EL (cell line): ENCODE measurements at places on chromosomes 5 and 9.

DNA sequence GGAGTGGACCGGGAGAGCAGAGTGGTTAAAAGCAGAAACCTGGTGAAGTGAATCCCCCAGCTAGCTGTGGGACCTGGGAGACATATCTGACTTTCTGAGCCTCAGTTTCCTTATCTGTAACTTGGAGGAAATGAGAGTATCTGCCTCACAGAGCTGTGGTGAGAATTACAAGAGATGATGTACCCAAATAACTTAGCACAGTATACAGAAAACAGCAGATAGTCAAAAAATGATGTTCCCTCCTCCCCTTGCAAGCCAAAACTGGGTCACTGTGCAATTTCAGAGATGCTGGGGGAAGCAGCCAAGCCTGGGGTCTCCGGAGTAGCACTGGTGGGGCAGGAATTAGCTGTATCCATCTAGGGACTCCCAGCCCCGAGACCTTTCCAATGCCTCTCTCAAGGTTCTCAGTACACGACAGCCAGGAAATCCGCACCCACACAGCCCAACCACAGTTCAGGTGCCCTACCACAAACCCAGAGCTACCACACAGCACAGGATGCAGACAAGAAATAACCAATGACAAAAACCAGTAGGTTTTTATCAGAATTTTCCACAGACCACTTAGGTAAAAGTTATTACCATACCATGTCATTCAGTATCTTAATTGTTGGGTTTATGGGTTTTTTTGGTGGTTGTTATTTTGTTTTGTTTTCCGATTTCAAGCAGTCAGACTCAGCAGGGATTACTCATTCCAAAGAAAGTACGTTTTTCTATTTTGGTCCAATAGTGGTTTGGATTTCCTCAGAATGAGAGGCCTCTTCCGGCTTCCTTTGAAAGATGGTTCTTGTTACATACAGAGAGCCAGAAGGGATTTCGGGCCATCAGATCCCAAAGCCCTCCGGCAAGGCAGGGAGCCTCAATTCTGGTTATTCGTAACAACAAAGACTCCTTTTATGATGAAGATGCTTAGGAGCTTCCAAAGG is 4.9 kb upstream of the HRH2 start:
- DNase-seq = no peak

GRCh38 chr5:37197340-37198050 is 51.7 kb downstream of the CPLANE1 start:
- peak; percentile 44 for DNase-seq

DNA sequence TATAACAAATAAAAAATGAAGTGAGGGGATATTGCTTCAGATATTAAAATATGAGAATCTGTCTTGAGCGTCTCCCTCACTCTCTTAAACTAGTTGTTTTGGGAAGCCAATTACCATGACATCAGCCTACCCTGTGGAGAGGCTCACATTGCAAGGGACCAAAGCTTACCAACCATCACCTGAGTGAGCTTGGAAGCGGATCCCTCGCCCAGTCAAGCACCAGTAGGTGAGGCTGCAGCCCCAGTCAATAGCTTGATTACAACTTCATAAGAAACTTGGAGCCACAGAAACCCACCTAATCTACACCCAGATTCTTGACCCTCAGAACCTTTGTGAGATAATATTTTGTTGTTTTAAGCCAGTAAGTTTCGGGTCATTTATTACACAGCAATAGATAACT is 206.2 kb downstream of the CEMIP2 start:
- no peak for DNase-seq

DNA sequence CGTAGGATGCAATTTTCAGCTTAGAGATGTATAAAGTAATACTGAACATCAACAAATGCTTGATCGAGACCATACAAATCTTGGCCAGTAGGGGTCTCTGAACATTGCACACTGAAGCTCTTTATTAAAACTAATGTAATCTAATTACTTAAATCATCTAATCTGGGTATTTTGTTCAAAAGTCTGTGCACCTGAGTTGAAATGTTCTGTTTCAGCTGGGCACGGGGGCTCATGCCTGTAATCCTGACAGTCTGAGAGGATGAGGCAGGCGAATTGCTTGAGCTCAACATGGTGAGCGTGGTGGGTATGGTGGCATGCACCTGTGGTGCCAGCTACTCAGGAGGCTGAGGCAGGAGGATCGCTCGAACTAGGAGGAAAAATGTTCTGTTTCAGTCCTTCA is 41.0 kb downstream of the ESM1 start:
- peak; percentile 41 for DNase-seq

DNA sequence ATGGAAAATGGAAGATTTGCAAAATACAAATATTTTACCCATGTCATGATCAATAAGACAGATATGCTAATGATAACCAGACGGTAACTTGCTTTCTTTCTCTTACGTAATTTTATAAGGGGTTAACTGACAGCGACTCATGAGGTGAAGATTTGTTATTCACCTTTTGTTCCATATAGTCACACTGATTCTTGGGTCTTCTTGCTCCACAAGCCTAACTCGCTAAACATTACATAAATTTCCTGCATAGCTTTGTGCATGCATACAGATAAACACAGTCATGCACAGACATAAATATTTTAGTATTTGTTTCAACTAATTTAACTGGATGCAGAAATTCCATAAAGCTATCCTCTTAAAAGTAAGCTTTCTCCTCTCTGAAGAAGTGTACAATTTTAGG is 225.9 kb downstream of the VPS13A start:
- no peak for DNase-seq

DNA sequence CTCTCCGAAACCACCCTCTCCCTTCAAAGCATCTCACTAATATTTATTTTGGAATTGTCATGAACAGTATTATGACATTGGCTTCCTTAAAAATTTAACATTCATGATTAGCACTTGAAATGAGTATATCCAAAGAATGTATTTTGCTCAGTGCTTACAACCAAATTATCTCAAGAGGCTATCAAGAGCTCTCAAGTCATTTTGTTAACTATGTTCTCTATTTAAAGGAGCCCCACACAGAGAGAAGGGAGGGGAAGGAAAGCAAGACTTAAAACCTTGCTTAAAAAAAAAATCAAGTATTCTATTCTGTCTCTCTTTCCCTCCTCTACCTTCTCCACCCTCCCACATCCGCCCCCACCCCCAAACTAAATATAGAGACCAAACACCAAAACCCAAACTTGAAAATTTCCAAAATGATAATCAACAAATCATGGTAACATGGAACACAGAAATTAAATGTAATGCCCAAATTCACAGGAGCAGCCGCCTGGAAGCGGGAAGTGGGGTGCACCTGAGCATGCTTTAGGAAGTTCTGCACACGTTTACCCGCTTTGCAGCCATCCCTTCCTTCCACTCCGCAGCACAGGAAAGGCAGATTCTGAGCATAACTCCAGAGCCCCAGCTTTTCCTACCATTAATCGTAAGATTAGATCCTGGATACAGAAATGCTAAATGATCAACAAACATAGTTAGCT is 66.9 kb downstream of the EBF1 start:
- no peak for DNase-seq

- DNase-seq = peak; percentile 79
These were observed 68.4 kb downstream of the ANKRD33B start for GRCh38 chr5:10632110-10632761.

GRCh38 chr5:72093824-72094223 is 13.5 kb upstream of the MAP1B start:
- DNase-seq = no peak

DNA sequence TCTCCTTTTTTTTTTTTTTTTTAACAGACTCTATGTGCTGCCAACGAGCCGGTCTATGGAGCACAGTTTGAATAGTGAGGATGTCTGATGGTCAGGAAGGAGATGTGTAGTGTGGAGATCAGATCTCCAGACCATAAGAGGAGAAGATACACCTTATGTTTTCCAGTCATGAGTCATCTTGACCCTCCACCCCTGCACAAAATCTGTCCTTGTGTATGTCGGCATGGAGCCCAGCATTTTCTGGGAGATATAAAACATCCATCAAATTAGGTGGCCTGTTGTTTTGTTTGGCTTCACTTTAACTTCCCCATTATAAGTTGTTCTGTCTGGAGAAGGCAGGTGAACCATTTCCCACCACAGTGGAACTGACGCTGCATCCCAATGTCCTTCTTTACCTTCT is 19.2 kb downstream of the SH3TC2 start:
- DNase-seq = no peak

- no peak for DNase-seq
These were observed 7.3 kb downstream of the DNAJB5 start for GRCh38 chr9:34996905-34997279.

DNA sequence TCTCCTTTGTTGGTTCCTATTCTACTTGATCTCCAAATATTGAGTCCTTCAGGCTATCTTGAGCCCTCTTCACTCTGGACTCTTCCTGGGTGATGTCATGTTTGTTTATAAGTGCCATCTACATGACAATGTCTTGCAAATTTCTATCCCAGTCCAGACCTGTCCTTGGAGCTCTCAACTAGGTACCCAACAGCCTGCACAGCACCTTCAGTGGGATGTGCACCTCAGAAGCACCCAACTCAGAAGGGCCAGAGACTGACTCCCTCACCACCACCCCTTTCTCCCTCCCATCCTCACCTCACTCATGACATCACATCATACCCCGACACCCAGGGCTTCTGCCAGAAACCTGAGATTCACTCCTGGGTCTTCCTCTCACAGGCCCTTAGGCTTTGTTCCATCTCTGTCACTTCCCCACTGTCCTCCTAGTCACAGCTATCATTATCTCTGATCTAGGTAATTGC is 14.4 kb downstream of the TXN start:
- DNase-seq = no peak

DNA sequence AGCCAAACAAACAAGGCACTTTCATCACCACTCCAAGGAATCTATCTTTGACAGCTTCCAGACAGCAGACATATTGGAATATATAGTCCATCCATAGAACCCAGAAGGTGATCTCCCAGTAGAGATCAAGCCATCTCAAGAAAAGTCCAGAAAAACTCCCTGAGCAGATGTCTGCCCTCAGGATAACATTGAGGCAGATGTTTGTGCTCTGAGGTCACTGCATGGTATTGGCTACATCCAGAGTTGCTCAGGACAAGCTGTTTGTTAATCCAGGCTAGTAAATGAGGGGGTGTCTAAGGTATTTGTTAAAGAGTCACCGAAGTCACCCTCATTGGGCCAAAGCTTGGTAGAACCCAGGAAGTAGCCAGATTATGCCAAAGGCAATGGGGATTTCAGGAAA is 556.3 kb upstream of the KLF4 start:
- DNase-seq = peak; percentile 47

DNA sequence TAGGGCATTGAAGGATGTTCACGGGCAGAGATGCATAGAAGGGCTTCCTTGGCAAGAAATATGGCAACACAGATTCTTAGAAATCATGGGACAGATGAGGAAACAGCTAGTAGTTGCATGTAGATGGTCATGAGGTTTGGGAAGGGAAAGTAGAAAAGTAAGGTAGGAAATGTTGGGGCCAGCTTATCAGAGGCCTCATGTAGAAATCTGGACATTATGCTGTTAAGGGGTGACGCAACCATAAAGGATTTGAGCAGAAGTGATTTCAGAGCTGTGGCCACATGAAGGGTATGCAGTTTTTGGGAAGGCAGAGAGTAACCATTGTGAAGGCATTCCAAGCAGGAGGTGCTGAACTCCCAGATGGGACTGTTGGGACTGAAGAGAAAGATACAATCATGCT is 224.0 kb downstream of the ARHGAP26 start:
- no peak for DNase-seq

DNA sequence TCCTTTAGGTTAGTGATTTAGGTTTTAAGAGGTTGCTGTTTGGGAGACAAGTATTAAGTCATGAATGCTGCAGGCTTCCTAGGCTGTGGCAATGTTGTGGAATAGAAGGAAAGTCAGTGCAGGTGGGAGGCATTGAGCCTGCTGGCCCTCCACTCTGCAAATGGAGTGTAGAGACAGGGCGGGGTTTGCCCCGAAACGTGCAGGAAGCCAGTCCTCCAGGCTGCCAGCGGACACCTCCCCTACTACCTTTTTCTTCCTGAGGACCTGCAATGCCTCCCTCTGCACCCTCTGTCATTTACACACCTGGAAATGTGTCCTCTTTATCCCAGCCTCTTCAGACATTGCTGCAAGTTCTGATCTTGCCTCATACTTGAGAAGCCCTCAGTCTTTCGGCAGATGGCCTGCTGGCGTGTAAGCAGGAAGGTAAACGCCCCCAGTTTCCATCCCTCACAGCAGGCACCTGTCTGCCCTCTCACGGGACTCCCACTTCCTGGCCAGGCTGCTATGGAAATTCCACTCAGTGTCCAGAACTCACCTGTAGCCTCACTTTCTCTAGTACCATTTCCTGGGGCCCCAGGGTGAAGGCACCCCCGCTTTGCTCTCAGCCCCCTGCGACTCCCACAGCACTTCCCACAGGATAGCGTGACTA is 81.6 kb upstream of the BOD1 start:
- no peak for DNase-seq

DNA sequence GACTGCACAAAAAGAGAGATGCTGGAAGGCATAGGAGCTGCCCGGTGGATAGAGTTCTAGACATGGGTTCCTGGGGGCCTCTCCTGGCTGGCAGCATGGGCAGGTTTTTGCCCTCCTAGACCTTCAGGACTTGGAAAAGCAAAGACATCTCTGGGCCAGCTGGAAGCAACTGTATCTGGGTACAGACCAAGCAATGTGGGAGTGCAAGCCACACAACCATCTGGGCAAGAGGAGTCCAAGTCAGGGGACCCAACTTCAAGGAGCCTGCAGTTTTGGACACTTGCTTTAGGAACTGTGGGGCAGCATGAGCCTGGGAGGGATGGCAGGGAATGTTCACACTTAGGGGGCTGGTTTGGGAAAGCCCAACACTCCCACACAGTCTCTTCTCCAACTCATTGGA is 323.3 kb downstream of the GADD45G start:
- no peak for DNase-seq

GRCh38 chr5:169384661-169385060 is 83.7 kb upstream of the SLIT3 start:
- no peak for DNase-seq

GRCh38 chr9:87557996-87558395 is 60.3 kb downstream of the DAPK1 start:
- DNase-seq = no peak

DNA sequence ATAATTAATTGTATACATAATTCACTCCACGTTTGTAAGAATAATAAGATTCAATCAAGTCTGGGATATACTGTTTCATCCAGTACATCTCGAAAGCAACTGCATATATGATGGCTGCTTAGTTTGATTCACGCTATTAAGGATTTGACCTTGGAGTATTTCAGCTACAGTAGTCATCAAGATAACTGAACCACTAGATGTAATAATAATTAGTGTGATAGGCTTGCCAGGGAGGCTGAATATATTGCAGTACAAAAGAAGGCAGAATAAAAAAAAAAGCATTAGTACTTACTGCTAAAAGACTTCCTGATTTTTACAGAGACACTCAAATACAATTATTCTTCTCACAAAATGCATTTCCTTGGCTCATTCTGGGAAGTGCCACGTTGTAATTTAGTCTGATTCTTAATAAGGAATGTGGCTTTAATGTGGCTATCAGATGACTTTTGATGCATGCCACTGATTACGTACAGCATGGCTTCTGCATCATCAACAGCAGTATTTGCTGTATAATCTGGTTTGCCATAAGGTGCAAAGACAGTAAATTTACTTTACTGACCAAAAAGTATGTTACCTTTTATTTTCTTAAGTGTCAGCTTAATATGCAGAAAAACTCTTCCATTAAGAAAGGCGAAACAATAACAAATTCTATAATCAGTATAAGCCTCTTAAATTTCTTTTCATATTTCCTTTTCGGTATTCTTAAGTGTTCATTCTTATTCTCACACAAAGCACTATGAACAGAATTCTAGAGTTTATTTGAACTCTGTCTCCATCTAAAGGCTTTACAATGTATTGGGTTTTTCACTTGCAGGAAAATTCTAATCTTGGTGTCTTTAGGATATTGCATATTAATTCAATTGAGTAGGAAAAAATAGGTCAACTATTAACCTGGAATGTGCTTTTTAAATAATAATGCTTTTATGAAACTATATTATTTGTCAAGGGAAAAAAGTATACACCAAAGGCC is 166.4 kb downstream of the SLF1 start:
- DNase-seq = no peak
